Adrenal gland (tissue), 19 donors: ENCODE measurements at places on chromosomes 5 and 9. TPM values are rescaled to one million over a fixed set of nuclear protein-coding genes. Genes with fewer than 3 reads are reported as not detected.
A peak's percentile ranks its signal among the peaks of the same experiment; 100 is the strongest.

GFRA3 gene
- polyA plus RNA-seq, result 0.40 TPM

- no peak for DNase-seq
- H3K27me3 ChIP-seq, result no peaks in the 10 kb centered on the region
- H3K4me1 ChIP-seq, result no peaks in the 10 kb centered on the region
- H3K27ac ChIP-seq, result no peak overlapping the region
Observed at GRCh38 chr5:116042375-116042774, 10.1 kb downstream of the ARL14EPL start.

DNA sequence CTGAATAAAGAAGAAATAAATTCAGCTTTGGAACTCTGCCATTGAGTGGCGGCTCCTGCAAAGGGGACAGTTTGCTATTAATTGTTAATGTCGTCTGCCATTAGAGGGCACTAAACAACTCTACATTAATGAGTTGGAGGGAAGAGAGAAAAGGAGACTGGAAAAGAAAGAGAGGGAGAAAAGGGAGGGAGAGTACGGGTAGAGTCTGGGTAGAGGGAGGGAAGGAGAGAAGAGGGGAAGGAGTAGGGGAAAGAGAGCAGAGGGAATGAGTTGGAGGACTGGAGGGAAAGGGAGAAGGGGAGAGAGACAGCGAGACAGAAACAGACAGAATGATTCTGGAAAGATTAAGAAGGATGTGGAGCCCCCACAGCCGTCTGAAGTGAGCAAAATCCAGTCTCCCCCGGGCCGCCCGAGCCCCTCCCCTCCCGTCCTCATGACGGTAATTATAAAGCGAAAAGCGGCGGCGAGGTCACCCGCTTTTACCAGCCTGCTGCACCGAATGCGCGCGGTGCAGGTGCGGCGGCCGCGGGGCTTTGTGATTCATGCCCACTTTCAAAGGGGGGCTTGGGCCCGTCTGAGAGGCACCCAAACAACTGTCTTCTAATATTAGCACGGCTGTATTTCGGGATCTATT is 1.9 kb upstream of the FST start:
- H3K27ac ChIP-seq, result no peak overlapping the region
- H3K27me3 ChIP-seq, result no peaks in the 10 kb centered on the region
- H3K4me1 ChIP-seq, result no peaks in the 10 kb centered on the region
- peak overlapping the region; percentile 7 for H3K4me3 ChIP-seq
- DNase-seq, result peak; percentile 38

GRCh38 chr9:77909306-77909705 is 122.3 kb downstream of the GNAQ start:
- no peak for DNase-seq
- no peaks in the 10 kb centered on the region for H3K27me3 ChIP-seq
- peaks cover 5% of the 10 kb centered on the region for H3K4me1 ChIP-seq

GRCh38 chr5:68395302-68395701 is 179.7 kb downstream of the PIK3R1 start:
- H3K27ac ChIP-seq, result no peak overlapping the region
- no peak for DNase-seq
- no peaks in the 10 kb centered on the region for H3K4me1 ChIP-seq

GRM6 gene
- not detected for polyA plus RNA-seq

DNA sequence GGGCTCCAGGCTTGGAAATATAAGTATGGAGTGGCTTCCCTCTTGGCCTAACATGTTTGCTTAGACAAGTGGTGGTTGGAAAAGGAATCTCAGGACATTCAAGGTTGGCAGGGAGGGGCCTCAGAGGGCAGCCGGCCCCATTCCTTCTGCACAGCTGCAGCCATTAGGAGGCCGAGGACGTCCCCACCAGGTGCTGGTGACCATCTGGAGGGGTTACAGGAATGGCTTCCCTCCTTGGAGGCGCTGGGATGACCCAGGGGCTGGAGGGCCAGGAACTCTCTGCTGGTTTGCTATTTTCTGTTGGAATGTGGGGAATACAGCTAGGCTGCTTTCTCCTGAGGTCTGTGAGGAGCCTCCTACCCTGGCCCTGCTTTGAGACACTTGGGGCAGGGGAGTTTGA is 18.5 kb downstream of the STC2 start:
- H3K4me3 ChIP-seq, result no peak overlapping the region
- no peak overlapping the region for H3K27ac ChIP-seq
- peaks cover 15% of the 10 kb centered on the region for H3K4me1 ChIP-seq

TNFSF8 gene
- polyA plus RNA-seq, result 0.34 TPM

- H3K27me3 ChIP-seq, result no peaks in the 10 kb centered on the region
Observed at GRCh38 chr9:87148331-87149104, 201.2 kb upstream of the GAS1 start.

FGD3 gene
- 0.92 TPM for polyA plus RNA-seq

- H3K27ac ChIP-seq, result no peak overlapping the region
- no peaks in the 10 kb centered on the region for H3K27me3 ChIP-seq
- H3K36me3 ChIP-seq, result no peaks in the 10 kb centered on the region
- H3K4me3 ChIP-seq, result no peak overlapping the region
Observed at GRCh38 chr9:4167728-4168127, 132.1 kb downstream of the GLIS3 start.

HK3 gene
- 53.6 TPM for polyA plus RNA-seq

DNA sequence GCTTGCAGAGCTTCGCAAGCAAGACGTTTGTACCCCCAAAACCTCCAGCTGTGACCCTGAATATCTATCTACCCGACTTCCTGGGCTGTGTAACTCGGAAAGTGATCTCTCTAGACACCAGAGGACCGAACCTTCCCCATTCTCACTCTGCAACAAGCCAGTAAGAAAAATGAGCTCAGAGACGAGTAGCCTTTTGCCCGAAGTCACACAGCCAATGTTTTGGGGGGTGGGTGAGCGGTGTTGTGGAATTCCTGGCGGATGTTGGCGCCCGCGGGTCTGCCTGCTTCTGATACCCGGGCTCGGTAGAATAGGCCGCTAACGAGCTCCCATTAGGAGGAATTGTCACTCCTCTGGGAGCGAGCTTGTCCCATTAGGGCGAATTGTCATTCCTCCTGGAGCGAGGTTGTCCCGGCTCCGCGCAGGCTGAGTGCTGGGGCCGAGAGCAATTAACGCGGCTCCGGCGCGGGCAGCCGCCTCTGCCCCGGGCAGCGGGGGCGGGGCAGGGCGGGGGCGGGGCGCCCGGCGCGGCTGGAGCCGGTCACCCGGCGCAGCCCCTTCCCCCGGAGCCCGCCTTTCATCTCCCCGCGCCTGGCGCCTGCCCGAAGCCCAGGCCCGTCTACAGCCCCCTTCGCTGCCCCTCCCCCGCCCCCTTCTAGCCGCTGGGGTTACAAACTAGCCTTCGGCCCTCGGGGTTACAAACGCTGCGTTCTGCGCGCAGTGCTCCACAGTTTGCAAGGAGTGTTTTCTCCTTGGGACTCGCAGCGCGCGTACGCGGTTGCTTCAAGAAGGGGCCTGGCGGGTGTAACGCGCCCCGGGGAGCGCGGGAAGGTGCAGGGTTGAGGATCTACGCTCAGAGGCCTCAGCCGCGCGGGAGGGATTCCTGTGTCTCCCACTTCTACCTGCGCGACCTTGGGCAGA is 3.5 kb upstream of the MSX2 start:
- no peaks in the 10 kb centered on the region for H3K36me3 ChIP-seq
- peaks cover 77% of the 10 kb centered on the region for H3K27me3 ChIP-seq
- H3K4me3 ChIP-seq, result no peak overlapping the region

DNA sequence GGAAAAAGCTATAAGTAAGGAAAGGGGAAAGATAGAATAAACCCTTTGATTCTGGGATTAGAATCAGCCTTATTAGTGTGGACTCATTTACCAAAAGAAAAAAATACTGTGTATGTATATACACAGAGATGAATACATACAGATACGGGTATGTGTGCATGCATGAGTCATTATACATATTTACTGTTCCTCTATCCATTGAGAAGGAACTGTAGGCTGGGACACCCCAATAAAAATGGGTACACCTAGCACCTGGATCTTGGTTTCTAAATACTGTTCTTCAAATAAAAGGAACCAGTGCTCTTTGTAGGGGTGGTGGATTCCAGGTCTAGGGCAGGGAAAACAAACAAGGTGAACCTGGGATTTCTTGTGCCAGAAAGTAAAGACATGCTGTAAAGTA is 48.3 kb downstream of the WHRN start:
- no peak overlapping the region for H3K4me3 ChIP-seq
- H3K27ac ChIP-seq, result no peak overlapping the region
- no peaks in the 10 kb centered on the region for H3K36me3 ChIP-seq
- no peak for DNase-seq
- peaks cover 6% of the 10 kb centered on the region for H3K4me1 ChIP-seq

- no peak overlapping the region for H3K4me3 ChIP-seq
- no peak for DNase-seq
- H3K4me1 ChIP-seq, result no peaks in the 10 kb centered on the region
- no peaks in the 10 kb centered on the region for H3K36me3 ChIP-seq
- H3K27ac ChIP-seq, result peak overlapping the region; percentile 57
Observed at GRCh38 chr9:92964607-92965060, 17.3 kb downstream of the FGD3 start.

SHC3 gene
- 7.0 TPM for polyA plus RNA-seq

GRCh38 chr5:177546258-177546741 is 8.1 kb downstream of the FAM193B start:
- H3K36me3 ChIP-seq, result no peaks in the 10 kb centered on the region
- H3K4me3 ChIP-seq, result no peak overlapping the region
- peak overlapping the region; percentile 86 for H3K27ac ChIP-seq
- DNase-seq, result no peak
- no peaks in the 10 kb centered on the region for H3K27me3 ChIP-seq
- H3K4me1 ChIP-seq, result peaks cover 44% of the 10 kb centered on the region

GRCh38 chr5:178350361-178351220 is 118.0 kb upstream of the PHYKPL start:
- no peaks in the 10 kb centered on the region for H3K36me3 ChIP-seq
- no peak overlapping the region for H3K27ac ChIP-seq
- H3K4me1 ChIP-seq, result no peaks in the 10 kb centered on the region

- H3K4me3 ChIP-seq, result no peak overlapping the region
- DNase-seq, result peak; percentile 72
- no peaks in the 10 kb centered on the region for H3K27me3 ChIP-seq
- no peak overlapping the region for H3K27ac ChIP-seq
- H3K4me1 ChIP-seq, result peaks cover 14% of the 10 kb centered on the region
Observed at GRCh38 chr5:124342027-124342471, 404.4 kb downstream of the ZNF608 start.

IL4 gene
- polyA plus RNA-seq, result not detected

- DNase-seq, result peak; percentile 70
- H3K4me3 ChIP-seq, result no peak overlapping the region
- no peaks in the 10 kb centered on the region for H3K4me1 ChIP-seq
- no peaks in the 10 kb centered on the region for H3K27me3 ChIP-seq
- H3K36me3 ChIP-seq, result no peaks in the 10 kb centered on the region
- no peak overlapping the region for H3K27ac ChIP-seq
Observed at GRCh38 chr9:111298731-111299598, 31.1 kb downstream of the OR2K2 start.

AGXT2 gene
- not detected for polyA plus RNA-seq

GRCh38 chr5:134503937-134504437 is 21.5 kb upstream of the JADE2 start:
- H3K27ac ChIP-seq, result peak overlapping the region; percentile 76
- no peaks in the 10 kb centered on the region for H3K27me3 ChIP-seq
- no peaks in the 10 kb centered on the region for H3K36me3 ChIP-seq
- DNase-seq, result no peak
- H3K4me1 ChIP-seq, result peaks cover 40% of the 10 kb centered on the region

DNA sequence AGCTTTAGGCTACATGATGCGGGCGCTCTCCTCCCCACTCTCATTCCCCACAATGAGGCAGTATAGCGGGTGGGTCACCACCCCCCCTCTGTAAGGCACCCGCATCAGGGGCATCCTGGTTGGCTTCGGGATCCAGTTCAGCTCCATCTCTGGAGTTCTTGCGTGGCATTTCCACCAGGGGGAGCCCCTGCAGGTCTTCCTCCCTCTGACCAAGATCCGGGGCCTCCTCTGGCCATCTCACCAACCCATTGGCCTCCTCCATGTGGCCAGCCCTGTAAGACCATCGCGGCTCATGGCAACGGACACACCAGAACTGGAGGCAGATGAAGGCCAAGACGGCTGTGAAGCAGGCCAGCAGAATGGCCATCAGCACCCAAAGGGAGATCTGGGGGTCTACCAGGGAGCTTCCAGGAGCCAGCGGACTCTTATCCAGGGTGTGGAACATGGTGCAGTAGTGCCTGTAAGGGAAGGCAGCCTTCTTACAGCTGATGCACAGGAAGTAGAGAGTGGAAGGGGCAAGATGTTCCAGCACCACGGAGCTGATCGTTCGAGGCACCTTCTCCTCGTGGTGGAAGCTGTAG is 77.0 kb downstream of the CYFIP2 start:
- peak overlapping the region; percentile 63 for H3K27ac ChIP-seq
- no peaks in the 10 kb centered on the region for H3K36me3 ChIP-seq
- no peak overlapping the region for H3K4me3 ChIP-seq
- no peaks in the 10 kb centered on the region for H3K27me3 ChIP-seq

IL13 gene
- not detected for polyA plus RNA-seq

GRCh38 chr5:136666970-136667620 is 301.8 kb upstream of the TRPC7 start:
- no peak overlapping the region for H3K4me3 ChIP-seq
- no peaks in the 10 kb centered on the region for H3K27me3 ChIP-seq
- no peaks in the 10 kb centered on the region for H3K36me3 ChIP-seq
- DNase-seq, result no peak
- no peak overlapping the region for H3K27ac ChIP-seq

IER5L gene
- 168 TPM for polyA plus RNA-seq

GRCh38 chr5:177249761-177250537 is 53.6 kb downstream of the RAB24 start:
- H3K4me3 ChIP-seq, result no peak overlapping the region
- H3K27ac ChIP-seq, result no peak overlapping the region
- H3K27me3 ChIP-seq, result no peaks in the 10 kb centered on the region
- DNase-seq, result no peak

C5orf46 gene
- polyA plus RNA-seq, result not detected
